ENCODE measurements at places on chromosomes 3 and 15. TPM values are rescaled to one million over a fixed set of nuclear protein-coding genes. Genes with fewer than 3 reads are reported as not detected.

WDR93 gene
- not detected for total RNA-seq

CX3CR1 gene
- 0.21 TPM for total RNA-seq

CAV3 gene
- total RNA-seq = not detected

PARP15 gene
- 12.1 TPM for total RNA-seq

ZDHHC23 gene
- 2.4 TPM for total RNA-seq

CLDN16 gene
- total RNA-seq = not detected

CD80 gene
- total RNA-seq = 13.0 TPM

PCSK6 gene
- 4.7 TPM for total RNA-seq

EPHB3 gene
- total RNA-seq = not detected

RTP3 gene
- total RNA-seq = not detected

ZKSCAN7 gene
- 0.79 TPM for total RNA-seq

PLA2G4E gene
- total RNA-seq = not detected

FANCD2 gene
- 71.4 TPM for total RNA-seq

RTP1 gene
- total RNA-seq = not detected

DNAH12 gene
- not detected for total RNA-seq

VEPH1 gene
- not detected for total RNA-seq

SNURF gene
- 10.5 TPM for total RNA-seq

Measured in activated CD4-positive, alpha-beta T cell treated with anti-CD3 and anti-CD28 coated beads, Interleukin-2, amount 10 ng/mL, durations not matched to agents 24 days and 14 days (primary cell).